ENCODE measurements at places on chromosomes 12 and 14. TPM values are rescaled to one million over a fixed set of nuclear protein-coding genes. Genes with fewer than 3 reads are reported as not detected.

Gene LPAR5
- total RNA-seq = 0.22 TPM

Gene ZDHHC22
- 55.2 TPM for total RNA-seq

Gene TEP1
- total RNA-seq = 10.7 TPM

Gene CNPY2
- 195 TPM for total RNA-seq

Gene DBX2
- not detected for total RNA-seq

Gene HOXC12
- total RNA-seq = not detected

Gene CSAD
- 10.0 TPM for total RNA-seq

Gene LGR5
- 0.15 TPM for total RNA-seq

Gene TMEM132C
- total RNA-seq = 0.59 TPM

Gene RGS6
- 0.63 TPM for total RNA-seq

DNA sequence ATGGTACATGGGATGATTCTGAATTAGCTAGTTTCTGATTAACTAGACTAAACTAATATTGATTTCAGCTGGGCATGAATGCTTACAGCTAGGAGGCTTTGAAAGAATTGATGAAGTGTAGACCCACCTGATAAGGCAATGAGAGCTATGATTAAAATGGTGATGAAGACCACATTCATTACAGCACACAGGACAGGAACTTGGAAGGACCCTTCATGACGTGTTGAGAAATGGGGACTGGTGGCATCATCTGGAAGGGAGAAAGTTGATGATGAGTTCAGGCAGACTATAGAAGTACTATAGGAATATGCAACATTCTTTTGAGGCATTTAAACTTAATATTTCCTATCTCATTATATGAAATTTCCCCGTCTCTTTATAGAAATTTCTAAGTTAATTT is 4.5 kb downstream of the CD69 start:
- no peak for DNase-seq

- DNase-seq = no peak
These were observed 16.1 kb upstream of the NUDT14 start for GRCh38 chr14:105197211-105197641.

- DNase-seq = no peak
These were observed 1.3 kb upstream of the CACNA2D4 start for GRCh38 chr12:1919763-1920162.

DNA sequence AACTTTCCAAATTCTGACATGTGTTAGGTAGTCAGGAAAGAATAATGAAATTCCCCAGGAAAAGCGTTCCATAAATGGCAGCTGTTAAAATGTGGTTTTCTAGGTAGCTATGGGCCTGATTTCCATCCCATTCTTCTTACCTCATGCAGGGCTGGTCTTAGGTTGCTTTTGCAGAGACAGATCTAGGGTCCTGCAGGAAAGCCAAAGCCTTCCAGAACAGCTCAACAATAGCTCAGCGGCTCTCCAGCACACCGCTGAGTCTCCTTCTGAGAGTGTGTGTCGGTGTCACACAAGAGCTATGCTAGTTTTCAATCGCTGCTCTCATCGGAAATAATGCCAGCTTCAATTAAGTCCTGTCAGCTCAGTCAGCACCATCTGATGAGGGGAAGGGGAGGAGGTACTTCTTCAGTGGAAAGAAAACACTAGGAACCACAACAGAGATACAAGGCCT is 106.7 kb downstream of the TMEM30B start:
- no peak for DNase-seq

- DNase-seq = no peak
These were observed 69.8 kb downstream of the BHLHE41 start for GRCh38 chr12:26055087-26055486.

GRCh38 chr12:47797441-47797840 is 22.3 kb downstream of the HDAC7 start:
- DNase-seq = no peak

- DNase-seq = no peak
These were observed 4.4 kb downstream of the ZFP36L1 start for GRCh38 chr14:68788275-68788995.

DNA sequence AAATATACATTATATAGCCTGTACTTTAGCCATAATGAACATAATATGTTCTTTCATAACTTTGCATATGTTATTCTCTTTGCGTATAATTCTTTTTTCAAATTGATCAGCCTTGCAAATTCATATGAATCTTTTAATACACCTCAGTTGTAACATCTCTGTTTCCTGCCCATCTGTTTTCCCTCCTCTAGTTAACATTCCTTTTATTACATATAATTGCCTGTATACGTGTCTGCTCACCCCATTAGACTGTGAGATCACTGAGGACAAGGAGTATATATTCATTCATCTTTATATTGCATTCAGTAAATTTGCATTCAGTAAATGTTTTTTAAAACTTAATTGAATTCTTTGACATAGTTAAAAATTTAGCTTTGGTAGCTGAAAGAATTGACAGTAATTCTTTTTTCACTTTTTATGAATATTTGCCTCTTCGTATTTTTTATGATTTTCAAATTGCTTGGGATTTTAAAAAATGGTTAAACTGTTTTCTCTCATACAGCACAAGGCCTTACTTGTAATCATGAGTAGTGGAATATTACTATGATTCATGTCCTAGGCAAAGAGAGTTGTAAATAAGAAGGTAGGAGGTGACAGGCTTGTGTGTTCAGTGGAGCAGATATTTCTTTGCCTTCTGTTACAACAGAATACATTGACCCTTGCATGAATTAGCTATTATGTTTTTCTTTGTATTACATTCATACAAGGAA is 32.8 kb upstream of the KLHL42 start:
- no peak for DNase-seq

GRCh38 chr14:105171004-105171673 is 2.6 kb upstream of the JAG2 start:
- no peak for DNase-seq

DNA sequence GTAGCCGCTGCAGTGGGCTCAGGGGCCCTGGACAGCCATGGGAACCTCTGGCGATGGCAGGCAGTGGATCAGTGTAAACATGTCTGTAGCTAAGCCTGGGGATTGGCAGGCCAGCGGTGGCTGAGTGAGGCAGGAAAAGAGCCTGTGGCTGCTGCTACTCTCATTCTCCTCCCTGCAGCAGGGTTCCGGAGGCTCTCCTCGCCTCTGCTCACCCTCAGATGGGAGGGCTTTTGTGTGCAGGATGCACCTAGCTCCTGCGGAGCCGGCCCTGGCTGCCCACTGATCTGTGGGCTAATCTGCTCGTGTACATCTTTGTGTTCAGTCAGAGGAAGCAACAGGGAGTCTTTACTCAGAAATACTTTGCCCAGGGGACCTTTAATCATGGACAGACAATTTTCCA is 59.5 kb downstream of the GALNT8 start:
- no peak for DNase-seq

DNA sequence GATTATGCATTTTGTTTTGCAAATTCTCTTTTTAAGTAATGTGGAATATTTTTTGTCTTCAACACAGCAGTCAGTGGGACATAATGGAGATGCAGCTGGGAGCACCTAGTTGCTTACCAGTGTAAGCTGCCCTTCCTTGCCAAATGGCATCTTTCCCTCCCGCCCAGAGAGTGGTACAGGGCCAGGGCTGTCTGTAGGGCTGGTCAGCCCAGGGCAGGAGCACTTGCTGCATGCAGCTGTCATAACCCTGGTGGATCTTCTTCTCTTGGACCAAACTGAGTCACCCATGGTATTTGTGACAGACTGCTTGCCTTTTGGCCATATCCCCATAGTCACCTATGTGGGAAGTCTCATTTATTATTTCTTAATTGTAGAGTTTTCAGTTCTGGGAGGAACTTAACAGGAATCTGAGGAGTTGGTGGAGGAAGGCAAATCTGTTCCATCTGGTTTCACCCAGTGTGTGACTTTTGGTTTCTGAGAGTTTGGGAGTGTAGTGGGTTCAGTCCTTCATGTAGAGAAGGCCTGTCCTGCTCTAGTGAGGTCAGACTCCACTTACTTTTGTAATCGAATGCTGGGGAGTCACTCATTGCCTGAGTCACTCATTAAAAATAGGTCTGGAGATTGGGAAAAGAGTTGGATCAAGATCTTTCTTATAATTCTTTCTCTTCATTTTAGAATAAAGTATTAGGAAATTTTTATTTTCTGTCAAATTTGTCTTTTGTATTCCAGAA is 62.0 kb upstream of the ASPG start:
- no peak for DNase-seq

Data from H1 (cell line).